ENCODE measurements at places on chromosomes 4 and X.
A peak's percentile ranks its signal among the peaks of the same experiment; 100 is the strongest.

- H3K27me3 ChIP-seq: no peaks in the 10 kb centered on the region
- H3K36me3 ChIP-seq: no peaks in the 10 kb centered on the region
- no peak for DNase-seq
- no peak overlapping the region for H3K4me3 ChIP-seq
Observed at GRCh38 chr4:39233114-39233513, 50.8 kb downstream of the WDR19 start.

- H3K4me1 ChIP-seq: peaks cover under 1% of the 10 kb centered on the region
- H3K27ac ChIP-seq: no peak overlapping the region
- no peaks in the 10 kb centered on the region for H3K27me3 ChIP-seq
- no peak overlapping the region for H3K4me3 ChIP-seq
- DNase-seq: peak; percentile 35
Observed at GRCh38 chrX:78029663-78030062, 60.2 kb upstream of the PGAM4 start.

GRCh38 chr4:126800575-126801141 lies 832.1 kb upstream of the INTU start:
- no peak for DNase-seq
- no peak overlapping the region for H3K4me3 ChIP-seq
- no peaks in the 10 kb centered on the region for H3K36me3 ChIP-seq
- H3K4me1 ChIP-seq: no peaks in the 10 kb centered on the region

- no peak for DNase-seq
- no peak overlapping the region for H3K27ac ChIP-seq
- H3K27me3 ChIP-seq: no peaks in the 10 kb centered on the region
- no peak overlapping the region for H3K4me3 ChIP-seq
- H3K4me1 ChIP-seq: no peaks in the 10 kb centered on the region
Observed at GRCh38 chr4:78324625-78325024, 226.9 kb upstream of the ANXA3 start.

- H3K27me3 ChIP-seq: no peaks in the 10 kb centered on the region
- no peaks in the 10 kb centered on the region for H3K36me3 ChIP-seq
- H3K27ac ChIP-seq: no peak overlapping the region
- no peaks in the 10 kb centered on the region for H3K4me1 ChIP-seq
- no peak for DNase-seq
- H3K4me3 ChIP-seq: no peak overlapping the region
Observed at GRCh38 chr4:110675426-110675825, 52.5 kb upstream of the PITX2 start.

GRCh38 chr4:54683616-54684346 lies 26.0 kb downstream of the KIT start:
- H3K36me3 ChIP-seq: no peaks in the 10 kb centered on the region
- no peak overlapping the region for H3K4me3 ChIP-seq
- no peaks in the 10 kb centered on the region for H3K27me3 ChIP-seq
- no peak for DNase-seq
- no peaks in the 10 kb centered on the region for H3K4me1 ChIP-seq

DNA sequence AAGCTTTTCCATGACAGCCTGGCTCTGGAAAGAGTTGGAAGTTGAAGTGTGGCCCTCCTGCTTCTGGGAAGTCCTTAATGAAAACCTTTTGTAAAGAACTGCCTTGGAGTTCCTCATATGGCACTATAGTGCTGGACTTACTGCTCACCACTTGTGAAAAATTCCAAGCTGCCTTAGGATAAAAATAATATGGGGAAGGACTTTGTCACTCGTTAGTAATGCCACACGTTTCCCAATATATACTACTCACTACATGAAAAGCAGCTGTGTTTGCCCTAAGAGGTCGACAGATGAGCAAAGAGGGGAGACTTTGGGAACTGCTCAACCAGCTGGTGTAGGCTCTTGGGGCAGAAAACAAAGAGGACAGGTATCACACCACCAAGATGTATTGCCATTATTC lies 11.7 kb downstream of the OPHN1 start:
- H3K4me3 ChIP-seq: no peak overlapping the region
- H3K27me3 ChIP-seq: no peaks in the 10 kb centered on the region
- no peak for DNase-seq
- no peaks in the 10 kb centered on the region for H3K36me3 ChIP-seq
- peaks cover 22% of the 10 kb centered on the region for H3K4me1 ChIP-seq

- H3K36me3 ChIP-seq: no peaks in the 10 kb centered on the region
- no peak overlapping the region for H3K4me3 ChIP-seq
- H3K27me3 ChIP-seq: peaks cover 43% of the 10 kb centered on the region
- H3K27ac ChIP-seq: no peak overlapping the region
- no peaks in the 10 kb centered on the region for H3K4me1 ChIP-seq
Observed at GRCh38 chrX:54358424-54359211, 772 bp upstream of the WNK3 start.

DNA sequence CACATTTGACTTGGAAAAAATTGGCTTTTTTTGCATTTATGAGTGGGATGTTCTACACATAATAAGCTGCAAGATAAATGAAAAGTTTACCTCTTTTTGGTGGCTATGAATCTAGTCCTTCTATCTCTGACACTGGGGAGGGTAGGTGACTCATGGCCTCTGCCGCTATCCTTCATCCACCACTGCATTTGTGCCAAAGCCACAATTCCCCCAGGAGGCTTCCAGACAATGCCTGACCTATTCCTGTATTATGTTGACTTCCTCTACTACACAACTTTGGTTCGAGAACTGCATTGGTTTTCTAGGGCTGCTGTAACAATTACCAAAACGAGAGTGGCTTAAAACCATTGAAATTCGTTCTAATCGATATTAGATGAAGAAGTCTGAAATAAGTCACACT lies 245.6 kb downstream of the TRAM1L1 start:
- H3K36me3 ChIP-seq: no peaks in the 10 kb centered on the region
- H3K4me3 ChIP-seq: no peak overlapping the region
- no peak overlapping the region for H3K27ac ChIP-seq
- no peaks in the 10 kb centered on the region for H3K4me1 ChIP-seq
- no peaks in the 10 kb centered on the region for H3K27me3 ChIP-seq
- DNase-seq: no peak

DNA sequence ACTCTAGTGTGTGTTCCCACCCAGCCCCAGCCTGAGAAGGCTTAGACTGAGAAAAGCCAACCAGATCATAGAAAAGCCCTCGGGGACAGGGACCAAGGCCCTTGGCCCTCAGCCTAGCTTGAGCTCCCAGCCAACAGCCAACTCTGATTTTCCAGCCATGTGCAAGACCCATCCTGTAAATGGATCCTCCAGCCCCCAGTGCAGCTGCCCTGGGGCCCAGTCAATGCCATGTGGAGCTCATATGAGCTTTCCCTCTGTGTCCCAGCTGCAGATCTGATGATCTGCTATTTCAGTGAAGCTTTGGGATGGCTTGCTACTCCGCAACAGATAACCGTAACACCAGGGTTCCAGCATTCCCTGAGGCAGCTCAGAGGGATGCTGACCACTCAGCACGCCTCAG lies 40.5 kb upstream of the CDKN2AIP start:
- H3K27me3 ChIP-seq: no peaks in the 10 kb centered on the region
- no peak for DNase-seq
- peaks cover 4% of the 10 kb centered on the region for H3K4me1 ChIP-seq
- H3K27ac ChIP-seq: no peak overlapping the region

- no peak overlapping the region for H3K27ac ChIP-seq
- DNase-seq: no peak
- H3K4me1 ChIP-seq: no peaks in the 10 kb centered on the region
Observed at GRCh38 chrX:149131774-149132173, 373.3 kb downstream of the IDS start.

DNA sequence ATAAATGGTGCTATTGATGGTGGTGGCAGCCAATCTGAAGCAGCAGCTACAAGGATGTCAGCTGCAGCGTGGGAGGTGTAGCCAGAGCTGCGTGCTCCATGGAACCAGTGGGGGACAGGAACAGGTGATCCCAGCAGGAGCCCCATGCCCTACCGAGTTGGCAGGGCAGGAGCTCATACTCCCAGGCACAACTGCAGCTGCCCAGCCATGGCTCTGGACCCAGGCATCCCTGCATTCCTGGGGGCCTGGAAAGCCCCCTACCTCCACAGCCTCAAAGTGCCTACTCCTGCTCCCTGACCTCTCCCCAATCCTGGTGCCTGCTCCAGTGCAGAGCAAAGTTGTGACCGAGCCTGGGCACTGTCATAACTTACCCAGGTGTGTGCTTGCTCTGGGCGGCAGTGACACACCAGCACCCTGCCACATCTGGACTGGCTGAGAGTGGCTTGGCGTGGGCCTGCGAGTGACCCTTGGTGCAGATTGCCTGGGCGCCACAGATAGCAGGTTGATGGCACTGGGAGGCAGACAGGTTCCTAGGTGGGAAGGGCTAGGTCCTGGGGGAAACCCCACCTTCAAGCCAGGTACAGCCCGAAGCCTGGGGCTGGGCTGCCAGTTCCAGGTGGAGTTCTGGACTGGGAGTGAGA lies 101.1 kb downstream of the DCAF12L2 start:
- no peak overlapping the region for H3K4me3 ChIP-seq
- DNase-seq: no peak
- no peaks in the 10 kb centered on the region for H3K4me1 ChIP-seq
- H3K27me3 ChIP-seq: no peaks in the 10 kb centered on the region
- H3K27ac ChIP-seq: no peak overlapping the region
- H3K36me3 ChIP-seq: no peaks in the 10 kb centered on the region

- H3K4me1 ChIP-seq: no peaks in the 10 kb centered on the region
- H3K27me3 ChIP-seq: no peaks in the 10 kb centered on the region
- DNase-seq: no peak
- H3K27ac ChIP-seq: no peak overlapping the region
- H3K36me3 ChIP-seq: no peaks in the 10 kb centered on the region
Observed at GRCh38 chrX:16822723-16823122, 36.5 kb downstream of the TXLNG start.

DNA sequence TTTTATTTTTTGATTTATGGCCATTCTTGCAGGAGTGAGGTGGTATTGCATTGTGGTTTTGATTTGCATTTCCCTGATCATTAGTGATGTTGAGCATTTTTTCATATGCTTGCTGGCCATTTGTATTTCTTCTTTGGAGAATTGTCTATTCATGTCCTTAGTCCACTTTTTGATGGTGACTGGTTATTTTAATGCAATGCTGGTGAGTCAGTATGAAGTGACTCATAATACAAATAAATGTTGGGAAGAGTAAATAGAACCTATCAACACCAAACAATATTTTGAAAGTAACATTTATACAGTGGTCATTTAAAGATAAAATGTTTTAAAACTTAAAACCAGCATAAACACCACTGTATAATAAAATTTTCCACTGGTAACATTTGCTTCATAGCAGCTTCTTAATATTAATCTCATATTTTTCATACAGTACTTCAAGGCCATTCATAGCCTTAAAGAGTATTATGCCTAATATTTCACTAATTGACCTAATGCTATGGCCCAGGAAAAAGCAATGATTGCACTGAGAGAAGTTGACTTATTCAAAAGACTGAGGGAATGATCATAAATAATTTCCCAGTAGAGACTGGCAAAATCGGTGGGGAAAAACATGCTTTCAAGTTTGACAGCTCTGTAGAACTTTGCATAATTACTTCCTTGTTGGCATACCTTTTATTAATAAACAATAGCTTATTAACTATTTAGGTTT lies 33.9 kb downstream of the CASK start:
- peaks cover 8% of the 10 kb centered on the region for H3K4me1 ChIP-seq
- no peaks in the 10 kb centered on the region for H3K27me3 ChIP-seq
- no peak overlapping the region for H3K4me3 ChIP-seq
- DNase-seq: no peak
- H3K36me3 ChIP-seq: no peaks in the 10 kb centered on the region
- H3K27ac ChIP-seq: peak overlapping the region; percentile 62

- no peaks in the 10 kb centered on the region for H3K4me1 ChIP-seq
- no peak for DNase-seq
- no peak overlapping the region for H3K4me3 ChIP-seq
Observed at GRCh38 chrX:94961730-94962129, 1287.7 kb downstream of the FAM133A start.

DNA sequence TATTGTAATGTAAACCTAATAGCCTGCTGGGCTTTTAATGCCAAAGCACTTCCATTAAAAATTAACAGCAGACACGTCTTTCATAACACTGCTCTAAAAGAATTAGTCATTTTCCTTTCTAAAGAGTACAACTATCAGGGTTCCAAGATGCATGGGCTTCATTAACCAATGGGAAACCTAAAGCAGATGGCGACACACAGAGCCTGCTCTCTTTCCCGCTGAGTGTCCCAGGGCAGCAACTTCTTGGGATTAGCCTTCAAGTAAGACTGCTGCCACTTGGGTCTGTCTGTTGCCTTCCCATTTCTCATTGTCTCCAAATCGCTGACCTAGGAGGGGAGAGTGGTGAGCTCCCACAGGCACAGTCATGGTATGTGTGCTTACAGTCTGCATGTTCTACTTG lies 14.0 kb upstream of the PHKA2 start:
- peaks cover 40% of the 10 kb centered on the region for H3K4me1 ChIP-seq
- H3K27ac ChIP-seq: no peak overlapping the region
- no peak overlapping the region for H3K4me3 ChIP-seq
- DNase-seq: no peak

GRCh38 chr4:72591547-72592454 lies 22.8 kb upstream of the ADAMTS3 start:
- H3K27me3 ChIP-seq: no peaks in the 10 kb centered on the region
- DNase-seq: no peak
- H3K4me1 ChIP-seq: no peaks in the 10 kb centered on the region
- H3K36me3 ChIP-seq: no peaks in the 10 kb centered on the region
- H3K4me3 ChIP-seq: no peak overlapping the region

DNA sequence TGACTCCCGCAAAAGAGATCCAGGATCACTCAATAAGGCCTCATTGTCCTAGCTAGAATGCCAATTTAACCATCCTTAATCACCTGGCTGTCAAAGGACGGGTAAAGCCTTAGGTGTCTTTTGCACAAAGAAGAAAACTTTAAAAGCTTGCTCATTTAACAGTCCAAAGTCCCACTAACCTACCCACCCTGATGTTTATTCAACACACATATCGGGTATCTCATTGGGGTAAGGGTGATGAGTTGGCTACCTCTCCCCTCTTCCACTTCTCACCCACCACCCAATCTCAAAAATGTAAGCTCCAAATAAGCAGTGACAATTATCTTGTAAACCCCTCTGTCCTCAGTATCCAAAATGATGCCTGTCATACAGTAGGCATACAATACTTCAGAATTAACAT lies 988 bp upstream of the SRD5A3 start:
- H3K27me3 ChIP-seq: no peaks in the 10 kb centered on the region
- no peak overlapping the region for H3K27ac ChIP-seq
- peaks cover 27% of the 10 kb centered on the region for H3K4me1 ChIP-seq
- DNase-seq: no peak

- H3K4me3 ChIP-seq: no peak overlapping the region
- H3K27me3 ChIP-seq: 0 out of 2 replicates have a peak, but pooled peaks cover 18% of the 10 kb centered on the region
- DNase-seq: no peak
- H3K4me1 ChIP-seq: no peaks in the 10 kb centered on the region
Observed at GRCh38 chrX:150225266-150225665, 137.9 kb upstream of the MAMLD1 start.
